ENCODE measurements at places on chromosomes 5 and 9.

DNA sequence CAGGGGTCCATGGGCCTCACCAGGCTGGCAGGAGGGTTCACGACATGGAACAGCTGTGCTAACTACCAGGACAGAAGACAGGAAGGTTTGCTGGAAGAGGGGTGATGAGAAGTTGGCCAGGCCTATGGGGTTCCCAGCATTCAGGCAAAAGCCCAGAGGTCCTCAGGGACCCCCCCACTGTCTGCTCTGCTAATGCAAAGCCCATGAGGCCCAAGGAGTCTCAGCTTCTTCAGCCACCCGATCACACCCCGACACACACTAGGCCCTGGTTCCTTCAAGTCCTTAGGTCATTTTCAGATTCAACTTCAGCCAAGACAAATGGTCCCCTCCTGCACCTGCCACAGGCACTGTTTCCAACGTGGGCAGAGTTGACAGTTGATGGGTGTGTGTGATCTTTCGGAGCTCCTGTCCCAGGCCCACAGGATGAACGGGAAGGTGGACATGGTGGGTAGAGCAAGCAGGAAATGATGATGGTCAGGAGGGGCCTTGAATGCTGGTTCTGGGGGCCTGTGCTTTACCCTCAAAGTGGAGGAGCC, 20.4 kb downstream of the ADAMTS2 start:
- DNase-seq, result no peak

GRCh38 chr5:158212917-158213316, 354.0 kb upstream of the CLINT1 start:
- no peak for DNase-seq

- no peak for DNase-seq
Observed at GRCh38 chr5:77935506-77936364, 159.6 kb upstream of the TBCA start.

DNA sequence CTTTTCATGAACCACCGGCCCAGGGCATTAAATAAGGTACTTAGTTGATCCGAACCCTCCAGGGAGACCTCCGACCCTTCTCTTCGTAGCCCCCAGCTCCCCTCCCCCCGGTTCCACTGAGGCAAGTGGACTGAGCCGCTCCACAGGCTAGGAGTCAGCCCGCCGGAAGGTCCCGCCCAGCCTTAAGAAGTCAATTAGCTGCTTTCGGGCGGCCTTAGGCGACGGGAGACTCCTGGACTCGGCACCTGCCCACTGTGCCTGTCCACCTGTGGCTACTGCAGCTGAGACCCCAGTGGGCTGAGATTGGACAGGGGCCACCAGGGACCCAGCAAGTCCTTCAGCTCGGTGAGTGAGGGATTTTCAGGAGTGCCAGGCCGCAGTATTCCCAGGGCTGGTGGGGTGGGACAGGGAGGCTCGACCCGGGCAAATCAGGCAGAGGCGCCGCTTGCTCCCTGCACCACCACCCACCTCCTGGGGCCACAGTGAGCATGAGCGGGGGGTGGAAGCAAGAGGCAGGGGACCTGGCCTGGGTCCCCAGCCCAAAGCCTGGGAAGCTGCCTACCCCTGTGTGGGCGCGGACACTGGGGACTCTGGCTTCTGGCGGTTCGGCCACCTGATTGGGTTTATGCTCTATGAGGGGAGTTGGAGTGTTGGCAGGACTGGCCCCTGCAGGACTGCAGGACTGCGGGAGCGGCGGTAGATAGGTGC, 39.6 kb upstream of the SPATA31E1 start:
- no peak for DNase-seq

DNA sequence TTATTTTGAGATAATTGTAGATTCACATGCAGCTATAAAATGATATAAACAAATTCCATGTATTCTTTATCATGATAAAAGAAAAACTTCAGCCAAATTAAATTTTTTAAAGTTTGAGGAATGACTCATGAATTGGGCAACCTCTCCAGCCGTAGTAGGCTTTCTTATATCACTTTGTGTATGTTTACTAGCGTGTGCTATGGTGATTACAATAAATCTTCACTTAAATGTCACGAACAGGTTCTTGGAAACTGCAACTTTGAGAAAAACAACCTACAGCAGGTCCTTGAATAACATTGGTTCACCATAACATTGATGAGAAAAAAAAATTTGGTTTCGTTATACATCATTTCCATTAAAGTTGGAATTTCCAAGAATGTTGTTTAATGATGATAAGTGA, 730.9 kb upstream of the TYRP1 start:
- no peak for DNase-seq

GRCh38 chr9:136662656-136663581, at the start of gene EGFL7:
EGFL7 (plus strand) TSS chr9:136662916; CDS start chr9:136668283, 5,367 bp downstream.
- DNase-seq, result no peak

All from activated CD8-positive, alpha-beta memory T cell treated with anti-CD3 and anti-CD28 coated beads for 4 hours (primary cell).